ENCODE measurements at places on chromosomes 1 and 21.

DNA sequence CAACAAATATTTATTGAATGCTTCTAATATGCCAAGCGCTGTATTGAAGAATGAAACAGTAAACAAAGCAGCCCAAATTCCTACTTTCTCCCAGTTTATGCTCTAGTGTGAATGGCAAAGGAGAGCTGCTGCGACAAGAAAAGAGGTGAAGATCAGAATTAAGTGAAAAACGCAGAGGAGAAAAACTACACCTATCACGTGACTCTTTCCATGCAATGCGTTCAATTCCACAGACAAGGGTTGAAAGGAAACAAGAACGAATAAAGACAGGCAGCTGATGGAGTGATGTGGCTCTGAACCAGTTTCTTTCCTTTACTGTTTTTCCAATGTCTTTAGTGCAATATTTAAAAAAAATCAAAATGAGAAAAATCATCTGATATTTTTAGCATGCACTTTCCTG, 23.6 kb downstream of the MT1HL1 start:
- no peak for DNase-seq

GRCh38 chr1:151885479-151885878, 23.8 kb downstream of the THEM4 start:
- no peak for DNase-seq

GRCh38 chr1:193537266-193538002, 351.0 kb upstream of the B3GALT2 start:
- DNase-seq = no peak

GRCh38 chr1:36908096-36908495, 126.2 kb downstream of the GRIK3 start:
- DNase-seq = no peak

GRCh38 chr1:93669369-93669768, 12.3 kb downstream of the BCAR3 start:
- DNase-seq = peak; percentile 48

DNA sequence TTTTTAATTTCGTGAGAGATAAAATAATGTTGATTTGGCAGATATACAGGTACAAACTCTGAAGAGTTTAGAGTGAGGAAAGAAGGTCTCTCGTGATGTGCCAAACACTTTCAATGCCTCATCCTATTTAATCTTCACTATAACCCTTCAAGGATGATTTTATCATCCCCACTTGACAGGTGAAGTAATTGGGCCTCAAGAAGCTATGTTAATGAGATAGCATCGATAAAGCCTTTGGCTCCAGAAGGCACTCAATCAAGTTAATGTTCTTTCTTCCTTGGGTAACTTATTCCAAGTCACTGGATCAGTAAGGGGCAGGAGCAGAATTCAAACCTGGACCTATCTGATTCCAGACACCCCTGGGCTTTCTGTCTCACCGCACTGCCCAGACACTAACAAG, 7.2 kb downstream of the LMOD1 start:
- no peak for DNase-seq

DNA sequence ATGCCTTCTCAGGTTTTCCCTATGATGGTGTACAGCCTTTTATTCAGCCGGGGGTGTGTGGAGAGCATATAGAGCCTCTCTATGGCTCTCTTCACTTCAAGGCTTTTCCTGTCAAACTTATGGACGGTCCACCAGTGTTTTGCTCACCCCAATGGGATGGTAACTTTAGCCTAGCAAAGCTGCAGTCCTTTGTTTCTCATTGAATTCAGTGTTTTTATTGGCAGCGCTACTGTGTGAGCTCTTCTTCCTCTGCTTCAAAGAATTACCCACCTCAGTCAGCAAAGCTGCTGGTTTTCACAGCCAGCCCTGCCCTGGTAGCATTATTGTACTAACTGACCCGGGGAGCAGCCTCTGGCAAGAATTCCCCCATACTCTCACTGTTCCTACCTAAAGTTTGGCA, 145.3 kb upstream of the RRP15 start:
- no peak for DNase-seq

- DNase-seq = no peak
Measured at GRCh38 chr1:8652467-8653046, 164.9 kb downstream of the RERE start.

GRCh38 chr1:94976971-94977548, 50.1 kb upstream of the CNN3 start:
- DNase-seq = no peak

GRCh38 chr1:205547936-205548827, 43.7 kb downstream of the CDK18 start:
- no peak for DNase-seq

- DNase-seq = no peak
Measured at GRCh38 chr1:106875622-106876021, 180.9 kb upstream of the PRMT6 start.

GRCh38 chr1:13820055-13820454, 120.1 kb downstream of the PRDM2 start:
- DNase-seq = no peak

GRCh38 chr1:36207339-36207738, 16.9 kb upstream of the THRAP3 start:
- no peak for DNase-seq

- no peak for DNase-seq
Measured at GRCh38 chr1:59108481-59109317, 188.2 kb upstream of the FGGY start.

DNA sequence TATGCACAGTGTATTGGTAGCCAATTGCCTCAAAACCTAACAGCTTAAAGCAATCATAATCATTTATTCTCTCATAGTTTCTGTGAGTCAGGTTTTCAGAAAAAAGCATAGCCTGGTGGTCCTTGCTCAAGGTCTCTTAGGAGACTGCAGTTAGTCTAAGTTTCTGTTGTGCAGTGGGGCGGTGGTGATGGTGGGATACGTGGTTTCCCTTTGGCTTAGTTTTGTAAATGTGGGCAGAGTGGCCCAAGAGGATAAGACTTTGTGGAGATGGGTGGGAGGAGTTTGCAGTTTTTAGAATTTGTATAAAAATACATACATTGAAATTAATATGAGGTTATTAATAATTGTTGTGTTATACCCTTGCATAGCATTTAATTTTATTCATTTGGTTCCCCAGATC, 68.6 kb downstream of the NOS1AP start:
- DNase-seq = peak; percentile 11

- DNase-seq = peak; percentile 41
Measured at GRCh38 chr1:178645157-178645807, 79.8 kb upstream of the RALGPS2 start.

GRCh38 chr21:43025636-43026180, 49.9 kb downstream of the CBS start:
- peak; percentile 69 for DNase-seq

DNA sequence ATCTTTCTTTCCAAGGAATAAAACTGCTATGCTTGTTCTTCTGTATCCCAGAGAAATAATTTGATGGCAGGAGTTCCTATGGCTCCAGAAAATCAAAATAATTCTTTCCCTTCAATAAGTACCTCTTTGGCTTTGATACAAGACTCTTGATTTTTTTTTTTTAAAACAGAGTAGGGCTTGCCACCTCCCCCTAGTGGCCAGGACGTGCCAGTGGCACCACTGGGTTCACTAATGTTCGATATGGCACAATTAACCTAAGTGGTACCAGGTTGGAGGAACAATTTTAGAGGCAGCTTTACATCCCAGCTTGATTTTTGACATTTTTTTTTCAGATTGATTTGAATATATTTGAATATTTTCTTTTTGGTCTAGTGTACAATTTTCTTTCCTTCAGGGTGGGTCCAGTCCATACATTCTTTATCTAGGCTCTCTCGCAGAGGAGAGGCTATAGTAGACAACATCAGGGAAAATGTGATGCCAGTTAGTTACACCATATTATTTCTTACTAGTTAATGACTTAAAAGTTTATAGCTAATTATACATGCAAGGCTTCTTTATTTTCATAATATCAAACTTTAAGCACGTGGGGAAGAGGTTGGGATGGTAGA, 330.9 kb downstream of the S1PR1 start:
- DNase-seq = peak; percentile 26

- DNase-seq = peak; percentile 92
Measured at GRCh38 chr1:240242601-240243144, 151.0 kb downstream of the FMN2 start.

GRCh38 chr1:213985209-213986019, 2.4 kb upstream of the PROX1 start:
- no peak for DNase-seq

DNA sequence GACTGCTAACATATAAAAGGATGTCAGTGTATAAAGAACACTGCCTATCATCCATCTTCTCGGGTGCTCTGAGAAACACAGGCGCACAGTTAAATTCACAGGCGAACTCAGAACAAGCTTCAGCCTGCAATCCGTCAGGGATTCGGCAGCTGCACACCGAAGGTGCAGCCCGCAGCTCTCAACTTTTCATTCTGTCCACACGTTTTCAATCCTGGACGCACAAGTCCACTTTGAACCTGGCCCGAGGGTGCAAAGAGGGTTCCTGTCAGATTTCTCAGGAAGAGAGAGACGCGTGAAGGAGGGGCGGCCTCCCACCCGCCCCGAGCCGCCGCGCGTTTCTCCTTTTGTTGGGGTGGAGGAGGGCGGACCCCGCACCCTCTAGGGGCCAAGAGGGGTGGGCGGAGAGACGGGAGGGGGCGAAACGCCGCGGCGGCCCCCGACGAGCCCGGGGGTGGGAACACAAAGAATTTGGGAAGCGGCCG, 724 bp downstream of the DOCK7 start:
- DNase-seq = peak; percentile 28

- peak; percentile 10 for DNase-seq
Measured at GRCh38 chr21:35414507-35415139, 365.5 kb upstream of the RUNX1 start.

DNA sequence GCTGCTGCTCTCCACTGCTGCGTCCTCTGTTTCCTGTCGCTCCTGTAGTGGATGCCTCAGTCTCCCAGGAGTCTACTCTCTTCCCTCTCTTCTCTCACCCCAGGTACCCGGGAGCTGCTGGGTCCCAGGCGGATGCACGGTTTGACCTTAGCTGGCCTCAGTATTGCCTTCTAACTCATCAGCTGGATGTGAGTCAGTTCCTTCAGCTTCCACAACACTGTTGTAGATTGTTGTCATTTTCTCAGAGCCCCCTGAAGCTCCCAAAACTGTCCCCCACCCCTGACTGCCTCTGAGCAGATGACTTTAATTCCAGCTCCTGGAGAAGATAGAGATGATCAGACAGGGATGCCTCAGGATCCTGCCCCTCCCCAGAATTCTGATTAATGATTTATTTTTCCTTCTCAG, 7.2 kb downstream of the CNIH3 start:
- DNase-seq = peak; percentile 64

DNA sequence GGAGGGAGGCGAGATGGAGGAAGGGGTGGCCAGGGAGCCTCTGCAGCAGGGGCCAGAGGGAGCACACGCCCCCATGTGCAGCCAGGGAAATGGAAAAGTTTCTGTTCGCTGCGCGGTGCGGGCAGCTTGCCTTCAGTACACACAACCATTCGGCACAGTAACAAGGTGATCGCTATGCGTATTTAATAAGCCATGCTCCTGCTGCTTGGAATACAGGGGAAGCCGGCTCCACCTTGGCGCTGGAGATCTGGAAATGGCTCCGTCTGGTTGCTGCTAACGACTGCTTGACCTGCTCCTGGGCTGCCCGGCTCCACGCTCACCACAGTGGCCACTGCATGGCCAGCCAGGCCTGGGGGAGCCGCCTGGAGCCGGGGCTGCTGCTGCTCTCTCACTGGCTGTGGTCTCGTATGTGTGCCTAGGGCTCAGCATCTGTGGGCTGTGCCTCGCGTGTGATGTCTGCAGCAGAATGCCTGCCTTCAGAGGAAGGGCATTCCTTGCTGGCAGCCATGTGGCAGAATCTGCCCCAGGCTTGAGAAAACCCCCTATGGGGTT, 86.4 kb upstream of the ACTL8 start:
- no peak for DNase-seq

DNA sequence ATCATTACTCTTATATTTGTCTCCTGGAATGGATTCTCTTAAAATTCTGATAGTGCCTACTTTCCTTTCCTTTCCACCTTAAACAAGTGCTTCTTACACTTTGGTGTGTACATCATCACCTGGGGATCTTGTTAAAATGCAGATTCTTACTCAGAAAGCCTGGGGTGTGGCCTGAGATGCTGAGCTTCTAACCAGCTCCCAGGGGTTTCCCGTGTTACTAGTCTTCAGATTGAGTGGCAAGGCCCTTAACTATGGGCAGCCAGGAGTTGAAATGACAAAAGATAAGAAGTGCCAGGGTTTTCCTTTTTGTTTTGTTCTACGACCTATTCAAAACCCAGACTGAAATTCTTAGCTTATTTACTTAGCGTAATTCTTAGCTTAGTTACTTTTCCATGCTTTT, 159.2 kb downstream of the HFM1 start:
- no peak for DNase-seq

DNA sequence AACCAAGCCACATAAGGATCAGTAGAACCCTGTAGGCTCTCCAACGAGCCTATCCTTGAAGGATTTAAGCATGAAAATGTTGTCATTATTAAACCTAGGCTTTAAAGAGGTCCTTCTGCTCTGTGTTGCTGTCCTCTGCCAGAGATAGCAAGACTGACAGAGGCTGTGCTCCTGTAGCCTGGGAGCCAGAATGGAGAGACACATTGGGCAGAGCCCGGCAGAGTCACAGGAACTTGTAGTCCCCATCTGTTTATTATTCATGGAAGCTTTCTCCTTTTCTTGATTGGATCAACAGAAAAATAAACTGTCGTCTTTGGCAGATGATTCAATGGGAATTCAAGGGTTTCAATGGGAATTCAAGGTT, 19.2 kb upstream of the SLAMF1 start:
- DNase-seq = no peak

- no peak for DNase-seq
Measured at GRCh38 chr1:153789478-153790034, 14.3 kb downstream of the SLC27A3 start.

DNA sequence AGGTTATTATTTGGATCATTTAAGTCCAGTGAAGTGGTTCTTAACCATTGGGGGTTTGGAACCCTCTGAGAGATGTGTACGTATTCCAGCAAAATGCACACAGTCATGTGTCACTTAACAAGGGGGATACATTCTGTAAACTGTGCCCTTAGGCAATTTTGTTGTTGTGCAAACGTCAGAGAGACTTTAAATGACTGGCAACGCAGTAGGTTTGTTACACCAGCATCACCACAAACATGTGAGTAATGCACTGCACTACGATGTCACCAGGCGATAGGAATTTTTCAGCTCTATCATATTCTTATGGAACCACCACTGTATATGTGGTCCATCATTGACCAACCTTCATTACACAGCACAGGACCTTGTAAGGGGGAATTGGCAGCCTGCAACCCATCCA, 11.9 kb downstream of the AHCYL1 start:
- DNase-seq = peak; percentile 32

GRCh38 chr1:37890378-37891014, 31.1 kb upstream of the MTF1 start:
- DNase-seq = peak; percentile 40

- no peak for DNase-seq
Measured at GRCh38 chr1:208369045-208369444, 124.9 kb upstream of the PLXNA2 start.

Data from fibroblast of upper back skin (primary cell).